Glomerular endothelial cell (primary cell): ENCODE measurements at places on chromosomes 13 and 19.

GRCh38 chr13:43874504-43875092 is 4.9 kb downstream of the CCDC122 start:
- no peak for DNase-seq

- DNase-seq: no peak
Observed at GRCh38 chr13:68608147-68608546, 1378.0 kb upstream of the PCDH9 start.

DNA sequence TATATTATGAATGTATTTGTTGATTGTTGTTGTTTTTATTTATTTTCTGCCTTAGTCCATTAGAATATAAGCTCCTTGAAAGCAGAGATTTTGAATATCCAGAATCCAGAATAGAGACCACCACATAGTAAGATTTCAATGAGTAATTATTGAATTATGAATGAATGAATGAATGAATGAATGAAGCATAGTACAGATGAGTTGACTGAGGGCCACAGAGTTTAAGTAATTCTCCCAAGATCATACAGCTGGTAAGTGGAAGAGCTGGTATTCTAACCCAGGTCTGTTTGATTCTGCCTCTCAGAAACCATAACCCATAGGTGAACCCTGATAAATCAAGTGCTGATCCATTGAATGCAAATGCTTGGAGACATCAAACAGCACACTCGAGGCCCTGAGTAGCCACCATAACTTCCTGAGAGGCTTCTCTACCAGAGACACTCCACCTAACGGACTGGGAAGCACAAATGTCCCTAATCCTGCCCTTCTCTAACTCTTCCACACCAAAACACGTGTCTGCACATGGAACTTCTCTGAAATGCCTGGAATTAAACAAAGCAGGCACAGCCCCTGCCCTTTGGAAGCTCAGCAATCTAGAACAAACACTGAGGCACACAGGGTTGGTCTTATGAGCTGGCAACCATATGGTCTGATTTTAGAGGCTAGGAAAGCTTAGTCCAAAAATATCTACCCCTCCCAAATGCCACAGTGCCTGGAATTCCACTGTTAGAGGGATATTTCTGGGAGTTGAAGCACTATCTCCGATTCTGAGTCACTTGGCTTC is 190.1 kb downstream of the FOXO1 start:
- DNase-seq: no peak

DNA sequence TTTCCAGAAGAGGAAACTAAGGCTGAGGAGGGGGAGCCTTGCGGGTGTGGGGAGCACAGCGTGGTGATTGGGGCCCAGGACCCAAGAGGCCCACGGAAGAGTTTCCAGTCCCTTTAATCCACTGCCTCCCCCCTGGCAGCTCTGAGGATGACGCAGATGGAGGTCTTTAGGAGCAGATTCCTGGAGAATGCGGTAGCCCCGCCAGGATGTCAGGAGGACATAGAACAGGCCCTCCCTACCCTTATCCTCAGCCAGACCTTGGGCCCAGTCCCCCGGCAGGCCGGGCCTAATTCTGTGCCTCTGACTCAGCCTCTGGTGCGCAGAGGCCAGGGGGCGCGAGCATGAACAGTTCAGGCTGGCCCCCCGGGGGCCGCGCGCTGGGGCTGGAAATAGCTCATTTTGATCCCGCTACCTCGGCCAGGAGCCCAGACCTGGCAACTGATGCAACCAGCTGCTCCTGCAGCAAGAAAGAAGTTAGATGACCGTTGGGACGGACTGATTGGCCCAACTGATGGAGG is 461 bp upstream of the HSPB6 start:
- DNase-seq: no peak

- no peak for DNase-seq
Observed at GRCh38 chr19:39131255-39131755, 5.7 kb downstream of the PAK4 start.

- no peak for DNase-seq
Observed at GRCh38 chr13:102609696-102610095, 12.9 kb downstream of the TPP2 start.

DNA sequence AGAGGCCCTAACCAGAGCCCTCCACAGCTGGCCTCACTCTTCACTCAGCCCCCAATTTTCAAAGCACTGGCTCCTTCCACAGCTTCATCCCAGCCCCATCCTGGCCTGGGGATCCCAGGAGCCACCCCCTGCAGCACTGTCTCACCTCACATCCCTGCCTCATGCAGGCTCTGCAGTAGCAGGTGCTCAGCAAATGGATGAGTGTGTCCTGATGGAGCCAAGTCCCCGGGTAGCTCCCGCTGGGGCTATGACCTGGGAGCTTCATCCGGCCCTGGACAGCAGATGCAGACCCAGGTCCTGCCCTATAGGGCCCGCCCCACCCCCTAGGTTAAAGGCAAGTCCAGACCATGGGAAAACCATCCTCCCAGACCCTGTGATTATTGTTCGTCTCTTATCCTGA is 143.2 kb upstream of the ZNF507 start:
- DNase-seq: no peak

GRCh38 chr19:18046059-18046718 is 38.2 kb downstream of the ARRDC2 start:
- no peak for DNase-seq

- DNase-seq: no peak
Observed at GRCh38 chr13:112351825-112352224, 24.3 kb upstream of the SPACA7 start.

DNA sequence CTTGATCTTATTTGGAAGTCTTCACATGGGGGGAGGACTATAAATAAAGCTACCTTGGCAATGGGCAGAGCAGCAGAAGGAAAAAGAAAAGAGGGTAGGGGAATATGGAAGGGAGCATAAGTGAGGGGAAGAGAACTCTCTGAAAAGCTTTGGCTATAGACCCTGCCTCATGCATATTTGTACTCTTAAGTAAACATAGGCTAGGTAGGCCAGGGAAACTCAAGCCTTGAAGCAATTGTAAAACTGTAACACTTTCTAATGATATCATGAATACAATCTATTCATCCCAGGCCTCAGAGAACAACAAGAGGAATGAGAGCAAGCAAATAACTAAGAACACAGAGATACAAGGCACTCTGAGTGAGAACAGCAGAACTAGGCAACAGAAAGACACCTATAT is 20.4 kb downstream of the MYCBP2 start:
- DNase-seq: no peak

GRCh38 chr19:47037766-47038165 is 10.7 kb downstream of the TMEM160 start:
- DNase-seq: no peak

DNA sequence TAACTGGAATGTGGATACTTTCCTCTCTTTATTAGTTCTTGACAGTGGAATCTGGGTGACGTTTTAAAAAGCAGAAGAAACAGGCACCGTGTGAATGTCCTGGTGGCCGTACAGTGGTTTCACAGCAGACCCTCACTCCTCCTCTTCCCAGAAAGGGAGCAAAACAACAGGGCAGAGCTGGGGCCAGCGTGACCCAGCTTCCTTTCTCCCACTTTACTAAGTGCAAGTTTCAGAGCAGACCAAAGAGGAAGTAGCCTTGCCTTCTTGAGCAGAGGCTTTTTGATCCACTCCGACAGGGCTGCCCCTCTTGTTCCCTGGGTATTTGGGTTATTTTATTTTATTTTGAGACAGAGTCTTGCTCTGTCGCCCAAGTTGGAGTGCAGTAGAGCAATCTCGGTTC is 19.6 kb upstream of the C19orf33 start:
- no peak for DNase-seq

GRCh38 chr13:24709186-24709913 is 29.1 kb downstream of the ATP12A start:
- no peak for DNase-seq

DNA sequence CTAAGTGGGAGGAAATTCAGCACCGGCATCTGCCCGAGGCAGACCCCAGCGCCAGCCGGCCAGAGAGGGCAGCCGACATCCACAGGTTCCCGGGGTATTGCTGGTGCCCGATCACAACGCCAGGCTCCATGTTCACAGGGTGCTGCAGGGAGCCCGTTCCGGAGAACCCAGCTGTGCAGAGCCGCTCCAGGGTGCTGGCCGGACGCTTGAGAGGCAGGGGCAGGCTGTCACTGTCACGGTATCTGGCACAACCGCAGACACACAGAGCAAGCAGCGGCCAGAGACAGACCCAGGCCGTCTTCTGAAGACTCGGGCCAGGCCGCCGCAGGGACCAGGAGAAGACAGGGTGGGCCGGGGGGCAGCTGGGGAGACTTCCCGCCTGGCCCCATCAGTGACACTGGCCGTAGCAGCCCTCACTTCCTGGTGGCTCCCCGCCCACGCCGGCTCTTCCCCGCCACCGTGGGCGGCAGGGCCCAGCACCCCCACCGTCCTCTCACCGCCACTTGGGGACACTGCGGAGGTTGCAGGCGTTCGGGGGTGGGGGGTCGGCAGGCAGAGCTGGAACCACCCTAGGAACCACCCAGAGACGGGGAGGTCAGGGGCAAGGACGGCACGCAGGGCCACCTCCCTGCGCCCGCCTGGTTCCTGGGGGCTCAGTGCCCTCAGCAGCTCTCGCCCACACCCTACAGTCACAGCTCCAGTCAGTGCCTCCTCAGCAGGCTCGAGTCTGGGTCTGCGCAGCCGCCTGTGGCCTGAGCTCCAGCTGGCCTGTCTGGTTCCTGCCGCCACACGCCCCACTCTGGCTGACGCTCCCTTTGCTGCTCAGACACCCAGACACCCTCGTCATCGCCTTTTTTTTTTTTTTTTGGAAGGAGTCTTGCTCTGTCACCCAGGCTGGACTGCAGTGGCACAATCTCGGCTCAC is 3.8 kb downstream of the RNF126 start:
- DNase-seq: no peak

DNA sequence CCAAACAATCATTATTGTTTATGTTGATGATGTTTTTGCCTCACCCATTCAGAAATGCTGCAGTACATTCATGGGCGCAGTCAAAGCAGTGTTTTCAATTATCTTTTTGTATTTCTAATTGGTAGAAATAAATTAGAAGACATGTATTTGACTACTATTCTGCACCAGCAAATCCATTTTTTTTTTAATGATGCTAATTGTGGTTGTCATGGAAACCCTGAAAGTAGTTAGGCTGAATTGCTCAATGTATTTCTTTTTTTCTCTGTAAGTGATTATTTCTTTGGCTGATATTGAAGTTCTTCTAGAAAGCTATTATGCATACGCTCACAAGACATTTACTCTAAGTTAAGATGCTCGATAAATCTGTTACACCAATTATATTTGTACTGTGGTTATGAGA is 101.2 kb downstream of the RFC3 start:
- DNase-seq: no peak

DNA sequence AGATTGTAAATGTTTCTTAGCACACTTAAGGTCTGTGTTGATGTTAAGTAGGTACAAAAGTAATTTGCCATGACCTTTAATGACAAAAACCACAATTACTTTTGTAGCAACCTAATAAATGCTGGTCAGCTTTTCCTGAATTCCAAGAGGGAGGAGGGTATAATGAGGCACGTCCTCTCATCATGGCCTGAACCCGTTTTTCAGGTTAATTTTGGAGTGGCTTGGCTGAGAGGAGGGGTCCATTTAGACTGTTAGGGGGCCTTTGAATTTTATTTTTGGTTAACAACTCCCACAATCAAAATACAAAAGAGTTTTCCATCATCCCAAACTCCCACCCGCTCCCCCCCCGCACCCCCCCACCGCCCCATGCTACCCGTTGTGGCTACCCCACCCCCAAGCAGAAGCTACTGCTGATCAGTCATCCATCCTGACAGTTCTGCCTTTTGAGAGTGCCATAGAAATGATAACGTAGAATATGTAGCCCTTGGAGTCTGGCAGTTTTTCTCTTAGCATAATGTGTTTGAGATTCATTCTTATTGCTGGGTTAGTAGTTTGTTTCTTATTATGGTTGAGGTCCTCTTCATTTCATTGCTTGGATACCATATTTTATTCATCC is 14.4 kb upstream of the PLEKHF1 start:
- DNase-seq: no peak

DNA sequence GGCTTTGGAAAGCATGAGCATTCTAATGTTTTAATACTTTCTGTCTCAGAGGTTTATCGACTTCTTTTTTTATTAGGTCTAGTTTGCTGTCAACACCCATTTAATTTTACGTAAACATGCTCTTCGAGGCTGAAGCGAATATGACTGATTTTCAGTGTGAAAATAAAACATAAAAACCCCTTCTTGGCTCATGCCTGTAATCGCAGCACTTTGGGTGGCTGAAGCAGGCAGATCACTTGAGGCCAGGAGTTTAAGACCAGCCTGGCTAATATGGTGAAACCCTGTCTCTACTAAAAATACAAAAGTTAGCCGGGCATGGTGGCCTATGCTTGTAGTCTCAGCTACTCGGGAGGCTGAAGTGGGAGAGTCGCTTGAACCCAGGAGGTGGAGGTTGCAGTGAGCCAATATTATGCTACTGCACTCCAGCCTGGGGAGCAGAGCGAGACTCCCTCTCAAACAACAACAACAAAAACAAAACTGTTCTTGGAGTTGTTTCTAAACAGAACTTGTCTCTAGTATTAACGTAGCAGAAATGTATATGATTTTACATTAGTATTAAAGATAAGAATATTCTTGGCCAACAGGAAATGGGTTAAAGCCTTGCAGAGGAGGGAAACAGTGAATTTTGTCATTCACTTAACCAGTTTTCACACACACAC is 7.1 kb upstream of the IGFL3 start:
- no peak for DNase-seq

DNA sequence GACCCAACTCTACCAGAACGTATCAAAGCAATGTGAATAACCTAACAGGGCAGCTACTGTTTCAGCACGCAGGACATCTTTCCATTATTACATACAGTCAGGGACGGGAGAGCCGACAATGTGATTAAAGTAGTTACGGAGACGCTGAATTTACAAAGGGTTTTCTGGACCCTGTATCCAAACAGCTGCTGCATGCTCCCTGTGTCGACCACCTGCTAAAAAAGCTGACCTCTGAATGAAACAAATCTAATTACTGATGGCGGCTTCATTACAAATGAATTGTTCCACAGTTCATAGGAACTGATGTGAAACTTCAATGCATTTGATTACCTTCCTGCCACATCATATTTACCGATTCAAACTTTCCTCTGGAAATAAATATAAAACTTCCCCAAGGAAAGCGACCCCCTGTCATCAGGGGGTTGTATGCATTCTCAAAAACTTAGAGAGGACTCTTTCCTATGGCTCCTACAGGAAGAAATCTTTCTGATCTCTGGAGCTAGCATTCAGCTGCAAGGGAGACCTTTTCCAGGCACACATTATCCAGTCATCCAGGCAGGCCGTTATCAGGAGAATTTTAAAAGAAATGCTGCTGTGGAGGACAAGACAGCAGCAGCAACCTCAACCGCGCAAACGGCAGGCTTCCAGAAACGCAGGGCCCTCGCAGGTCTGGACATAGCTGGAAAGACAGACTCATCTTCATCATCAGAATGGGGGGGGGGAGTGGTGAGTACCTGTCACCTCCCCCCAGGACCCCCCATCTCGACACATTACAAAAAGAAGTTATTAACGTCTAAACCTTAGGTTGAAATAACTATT is 3.1 kb downstream of the EFNB2 start:
- DNase-seq: no peak

GRCh38 chr13:53206455-53206854 is 177.8 kb downstream of the OLFM4 start:
- DNase-seq: no peak
